A549 treated with ZK216348 at 1 μM for 4 hours (cell line): ENCODE measurements at places on chromosomes 4 and X. TPM values are rescaled to one million over a fixed set of nuclear protein-coding genes. Genes with fewer than 3 reads are reported as not detected.

SCRG1 gene
- not detected in 5 replicates for total RNA-seq

FGFR3 gene
- total RNA-seq: 0.50 to 2.6 TPM (median 2.3 TPM) in 5 replicates

MTNR1A gene
- total RNA-seq: 0.21 to 0.91 TPM (median 0.43 TPM) in 5 replicates

AFF2 gene
- not detected in 5 replicates for total RNA-seq

COL4A6 gene
- total RNA-seq: 13.2 to 17.1 TPM (median 15.8 TPM) in 5 replicates

SCD5 gene
- 5.4 to 8.4 TPM (median 7.3 TPM) in 5 replicates for total RNA-seq

CFP gene
- 0.14 to 0.83 TPM (median 0.72 TPM) in 5 replicates for total RNA-seq

DCAF4L1 gene
- 0.11 to 0.19 TPM (median 0.12 TPM) in 5 replicates for total RNA-seq

SHISA3 gene
- 0.07 TPM in 1 of 5 replicates, not detected in the others for total RNA-seq

PHEX gene
- total RNA-seq: 0.28 to 0.62 TPM (median 0.43 TPM) in 5 replicates

RLIM gene
- total RNA-seq: 10.4 to 19.7 TPM (median 16.7 TPM) in 5 replicates

PNMA6F gene
- total RNA-seq: not detected in 5 replicates

PGAM4 gene
- total RNA-seq: 0.33 to 0.54 TPM (median 0.49 TPM) in 4 of 5 replicates, not detected in the other

FAM114A1 gene
- 20.1 to 43.9 TPM (median 34.9 TPM) in 5 replicates for total RNA-seq

TMPRSS11B gene
- not detected in 5 replicates for total RNA-seq
